ENCODE measurements at places on chromosomes 5 and 9.

GRCh38 chr9:93634311-93635185 is 58.2 kb downstream of the PHF2 start:
- no peak for DNase-seq

- no peak for DNase-seq
Observed at GRCh38 chr5:43154469-43154868, 33.8 kb downstream of the ZNF131 start.

GRCh38 chr9:1460143-1460769 is 410.1 kb downstream of the DMRT2 start:
- DNase-seq: peak; percentile 35

- no peak for DNase-seq
Observed at GRCh38 chr5:60495644-60496520, 204.1 kb downstream of the DEPDC1B start.

DNA sequence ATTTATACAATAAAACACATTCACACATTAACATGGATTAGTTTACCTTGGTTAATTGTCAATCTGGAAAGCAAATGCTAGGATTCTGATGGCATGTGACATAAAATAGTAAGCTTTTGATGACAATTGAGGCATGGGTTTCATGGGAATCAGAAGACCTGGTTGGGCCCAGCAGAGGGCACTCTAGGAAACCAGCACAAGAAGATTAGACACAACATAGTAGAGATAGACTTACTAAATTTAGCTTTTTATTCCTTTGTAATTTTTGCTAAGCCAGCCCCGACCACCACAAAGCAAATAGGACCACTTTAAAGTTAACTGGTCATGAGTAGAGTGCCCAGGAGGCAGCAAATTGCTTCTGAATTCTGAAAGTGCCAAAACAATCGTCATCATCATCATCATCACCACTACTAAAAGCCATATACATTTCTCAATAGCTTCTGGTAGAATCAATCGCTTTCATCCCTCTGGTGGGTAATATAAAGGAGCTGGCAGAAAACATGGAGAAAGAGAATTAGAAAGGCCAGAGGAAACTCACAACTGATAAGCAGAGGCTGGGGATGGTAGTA is 163.2 kb downstream of the ARRDC3 start:
- DNase-seq: no peak

- DNase-seq: no peak
Observed at GRCh38 chr5:160467555-160468362, 46.1 kb downstream of the PTTG1 start.

GRCh38 chr5:132461569-132462070 is 29.0 kb downstream of the IRF1 start:
- DNase-seq: no peak

- no peak for DNase-seq
Observed at GRCh38 chr5:97422678-97423077, 239.6 kb upstream of the RIOK2 start.

DNA sequence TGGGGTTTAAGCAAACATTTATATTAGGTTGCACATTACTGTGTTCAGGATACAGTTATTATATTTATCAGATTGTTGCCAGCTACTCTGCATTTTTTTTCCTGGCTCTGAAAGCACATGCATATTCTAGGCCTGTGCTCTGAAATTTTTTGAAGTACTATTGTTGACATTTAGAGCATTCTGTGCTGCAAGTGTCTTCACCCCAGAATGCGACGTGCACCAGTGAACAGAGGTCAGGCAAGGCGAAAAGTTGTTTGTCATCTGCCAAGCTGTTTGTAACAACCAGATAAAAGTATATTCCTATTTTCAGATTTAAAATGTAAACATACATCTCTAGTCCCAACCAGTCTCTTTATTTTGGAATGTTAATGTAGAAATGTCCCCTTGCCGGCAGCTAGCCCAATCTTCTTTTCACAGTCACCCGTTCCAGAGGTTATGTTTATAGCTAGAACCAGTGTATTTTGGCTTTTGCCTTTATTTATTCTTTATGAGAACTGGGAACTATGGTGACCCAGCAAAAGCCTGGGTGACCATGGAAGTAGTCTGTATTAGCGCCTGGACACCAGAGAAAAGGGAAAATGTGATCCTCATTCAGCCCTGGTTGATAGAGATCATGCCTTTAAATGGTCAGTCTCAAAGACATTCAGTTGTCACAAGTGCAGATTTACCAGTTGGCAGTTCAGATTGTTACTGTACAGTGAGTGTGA is 84.6 kb downstream of the NDUFAF2 start:
- no peak for DNase-seq

DNA sequence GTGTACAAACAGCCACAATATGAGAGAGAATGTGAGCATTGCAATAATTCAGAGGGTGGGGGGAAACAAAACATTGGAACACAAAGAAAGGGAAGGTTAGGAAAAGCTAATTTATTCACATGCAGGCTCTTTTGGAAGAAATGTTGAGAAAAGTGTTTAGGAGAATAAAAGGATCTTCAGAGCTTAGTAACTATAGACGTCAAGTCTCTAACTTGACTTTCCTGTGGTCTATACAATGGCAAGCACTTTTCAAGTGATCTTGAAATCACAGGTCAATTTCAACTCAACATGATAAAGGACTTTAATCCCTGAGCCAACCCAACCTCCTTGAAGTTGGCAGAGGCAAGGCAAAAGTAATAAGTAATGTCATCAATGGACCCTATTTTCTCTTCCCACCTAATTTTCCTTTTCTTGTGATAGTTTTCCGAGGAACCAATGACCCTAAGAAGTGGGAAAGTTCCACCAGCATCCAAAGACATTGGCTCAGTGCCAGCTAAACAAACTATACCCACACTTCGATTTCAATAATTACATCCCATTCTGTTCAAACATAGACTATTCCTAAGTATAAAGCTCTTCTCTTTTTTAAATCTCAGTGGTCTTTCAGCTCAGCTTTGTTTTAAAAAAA is 23.7 kb downstream of the RFK start:
- DNase-seq: no peak

DNA sequence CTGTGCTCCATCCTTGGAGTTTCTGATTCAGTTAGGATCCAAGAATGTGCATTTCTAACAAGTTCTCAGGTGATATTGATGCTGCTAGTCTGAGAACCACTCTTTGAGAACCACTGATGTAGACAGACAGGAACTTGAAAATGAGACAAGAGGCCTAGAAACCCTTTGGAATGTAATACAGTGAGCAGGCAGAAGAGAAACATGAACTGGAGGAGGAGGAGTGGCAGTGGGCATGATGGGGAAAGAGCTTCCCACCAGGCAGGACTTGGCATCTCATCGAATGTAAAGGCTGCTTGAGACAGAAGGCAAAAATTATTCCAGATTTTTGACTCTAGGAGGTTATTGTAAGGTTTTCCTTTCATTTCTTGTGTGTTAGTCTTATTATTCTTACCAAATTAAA is 295.8 kb upstream of the SGCD start:
- DNase-seq: no peak

DNA sequence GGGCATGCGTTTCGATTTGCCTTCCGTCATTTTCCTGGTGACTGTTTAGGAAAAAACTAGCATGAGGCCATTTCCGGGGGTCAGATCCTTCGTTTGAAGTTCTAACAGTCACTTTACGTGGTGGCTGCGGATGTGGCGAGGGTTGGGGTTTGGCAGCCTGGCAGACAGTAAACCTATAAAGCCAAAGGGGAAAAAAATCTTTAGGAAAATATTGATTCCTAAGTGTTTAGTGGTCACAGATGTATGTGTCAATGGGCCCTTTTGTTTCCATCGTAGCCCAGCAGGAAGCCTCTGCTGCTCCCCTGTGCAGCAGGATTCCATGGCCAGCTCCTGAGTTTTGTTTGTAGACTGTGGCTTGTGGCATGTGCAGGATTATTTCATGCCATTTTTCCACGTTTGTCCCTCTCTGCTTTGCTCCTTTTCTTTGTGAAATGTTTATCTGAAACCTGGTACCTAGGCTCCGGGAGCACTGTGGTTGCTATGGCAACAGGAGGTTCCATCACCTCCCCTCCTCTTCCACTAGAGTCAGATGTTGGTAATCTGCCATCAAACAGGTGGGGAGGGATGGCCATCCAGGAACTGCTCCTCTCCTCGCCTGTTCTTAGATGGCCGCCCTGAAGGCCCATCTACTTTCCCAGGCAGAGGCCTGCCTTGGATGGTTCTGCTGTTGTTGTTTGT is 202.3 kb downstream of the AOPEP start:
- DNase-seq: no peak

DNA sequence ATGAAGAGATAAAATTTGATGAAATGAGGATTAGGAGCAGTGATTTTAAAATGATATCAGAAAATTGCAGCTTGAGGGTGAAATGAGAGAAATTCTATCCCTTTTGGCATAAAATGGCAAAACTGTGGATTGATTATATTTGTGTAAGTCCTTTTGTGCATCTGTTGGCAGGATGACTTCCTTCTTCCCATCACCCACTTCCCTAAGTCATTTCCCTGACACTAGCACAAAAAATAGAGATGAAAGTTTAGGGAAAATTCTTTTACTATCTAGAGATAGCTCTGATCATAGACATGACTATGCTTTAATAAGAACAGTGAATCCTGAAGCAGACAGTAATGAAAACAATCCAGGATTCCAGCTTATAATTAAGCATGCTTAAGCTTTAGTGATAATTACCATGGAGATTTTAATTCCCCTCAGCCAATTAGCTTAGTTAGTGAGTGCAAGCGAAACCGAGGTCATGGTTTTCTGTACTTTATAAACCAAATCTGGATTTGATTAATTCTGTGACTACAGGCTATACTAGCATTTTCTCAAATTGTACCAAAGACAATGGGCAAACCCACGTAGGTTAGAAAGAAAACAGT is 163.6 kb upstream of the TARS1 start:
- DNase-seq: no peak
